AG04450 (cell line): ENCODE measurements at places on chromosomes 16 and 17.

DNA sequence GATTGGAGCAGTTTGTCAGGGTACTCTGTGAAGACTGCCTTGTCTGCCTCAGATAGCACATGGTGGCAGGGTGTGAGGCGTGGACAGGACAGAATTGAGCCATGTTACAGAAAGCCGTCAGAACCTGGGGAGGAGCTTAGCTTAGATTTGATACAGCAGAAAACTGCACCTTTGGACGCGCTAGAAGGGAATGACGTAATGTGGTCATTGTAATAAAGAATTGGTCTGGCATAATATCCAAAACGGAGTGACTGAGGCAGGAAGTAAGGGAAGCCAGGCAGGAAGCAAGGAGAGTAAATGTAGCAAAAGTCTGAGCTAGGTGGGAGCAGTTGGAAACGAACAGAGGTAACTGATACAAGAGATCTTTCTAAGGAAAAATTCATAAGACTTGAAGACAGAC is 140.2 kb downstream of the CYB561 start:
- no peak for DNase-seq

GRCh38 chr17:38464251-38464722 is 36.0 kb downstream of the ARHGAP23 start:
- DNase-seq = no peak

DNA sequence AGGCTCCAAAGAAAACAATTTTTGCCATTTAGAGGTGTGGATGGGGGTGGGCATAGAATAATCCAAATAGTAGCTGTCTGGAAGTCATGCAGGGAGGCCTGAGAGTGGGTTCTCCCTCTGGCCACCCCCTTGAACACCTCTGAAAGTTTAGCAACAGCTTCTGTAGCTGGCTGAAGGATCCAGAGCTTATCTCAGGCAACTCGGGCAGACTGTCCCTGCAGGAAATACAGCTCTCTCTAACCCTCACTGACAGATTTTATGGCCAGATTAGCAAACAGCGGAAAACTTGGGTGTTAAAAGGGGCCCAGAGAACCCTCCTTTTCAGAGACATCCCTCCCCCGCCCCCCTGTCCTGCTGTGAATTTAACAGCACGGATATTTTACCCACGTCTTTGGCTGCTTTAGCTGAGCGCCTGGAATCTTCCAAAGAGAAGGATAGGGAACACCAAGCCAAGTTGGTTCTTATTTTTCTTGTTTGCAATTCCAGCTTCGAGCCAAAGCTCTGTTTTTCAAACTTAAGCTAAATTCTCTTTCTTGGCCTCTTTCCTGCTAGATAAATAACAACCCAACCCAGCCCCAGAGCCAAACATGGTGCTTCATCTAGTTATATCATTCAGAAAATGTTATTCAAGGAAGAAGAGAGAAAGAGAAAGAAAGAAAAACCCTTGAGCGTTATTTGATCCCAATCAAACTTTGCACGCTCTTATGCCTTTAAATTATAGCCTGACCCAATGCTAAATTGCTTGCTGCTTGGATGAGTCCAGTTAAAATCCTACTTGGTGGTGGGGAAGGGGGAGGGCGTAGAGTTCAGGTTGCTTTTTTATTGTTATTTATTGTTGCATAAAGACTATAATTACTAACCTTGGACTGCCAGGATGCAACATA is 2.3 kb upstream of the HOXB2 start:
- no peak for DNase-seq

DNA sequence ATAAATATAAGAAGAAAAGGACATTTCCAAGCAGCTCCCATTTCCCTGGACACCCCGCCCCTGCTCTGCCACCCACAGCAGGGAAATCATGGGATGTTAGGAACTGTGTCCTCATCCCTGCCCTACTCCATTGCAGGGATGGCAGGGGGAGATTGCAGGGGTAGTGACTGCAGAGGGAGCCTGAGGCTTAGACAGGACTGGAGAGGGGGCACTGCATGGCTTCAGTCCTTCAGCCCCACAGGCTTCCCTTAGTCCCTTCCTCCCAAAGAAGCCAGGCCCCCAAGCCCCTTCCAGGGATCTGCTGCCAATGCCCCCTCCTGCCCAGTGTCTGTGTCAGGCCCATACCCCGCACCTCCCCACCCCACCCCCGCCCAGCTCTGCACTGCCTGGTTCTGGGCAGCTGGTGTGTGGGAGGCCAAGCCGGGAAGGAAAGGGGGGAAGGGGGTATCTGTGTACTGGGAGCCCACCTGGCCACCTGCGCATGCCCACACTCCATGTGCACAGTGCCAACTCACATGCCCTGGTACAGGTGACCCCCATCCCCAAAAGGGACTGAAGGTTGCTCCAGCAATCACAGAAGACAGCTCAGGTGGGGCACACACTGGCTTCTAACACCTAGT is 3.3 kb downstream of the RUNDC3A start:
- DNase-seq = no peak

DNA sequence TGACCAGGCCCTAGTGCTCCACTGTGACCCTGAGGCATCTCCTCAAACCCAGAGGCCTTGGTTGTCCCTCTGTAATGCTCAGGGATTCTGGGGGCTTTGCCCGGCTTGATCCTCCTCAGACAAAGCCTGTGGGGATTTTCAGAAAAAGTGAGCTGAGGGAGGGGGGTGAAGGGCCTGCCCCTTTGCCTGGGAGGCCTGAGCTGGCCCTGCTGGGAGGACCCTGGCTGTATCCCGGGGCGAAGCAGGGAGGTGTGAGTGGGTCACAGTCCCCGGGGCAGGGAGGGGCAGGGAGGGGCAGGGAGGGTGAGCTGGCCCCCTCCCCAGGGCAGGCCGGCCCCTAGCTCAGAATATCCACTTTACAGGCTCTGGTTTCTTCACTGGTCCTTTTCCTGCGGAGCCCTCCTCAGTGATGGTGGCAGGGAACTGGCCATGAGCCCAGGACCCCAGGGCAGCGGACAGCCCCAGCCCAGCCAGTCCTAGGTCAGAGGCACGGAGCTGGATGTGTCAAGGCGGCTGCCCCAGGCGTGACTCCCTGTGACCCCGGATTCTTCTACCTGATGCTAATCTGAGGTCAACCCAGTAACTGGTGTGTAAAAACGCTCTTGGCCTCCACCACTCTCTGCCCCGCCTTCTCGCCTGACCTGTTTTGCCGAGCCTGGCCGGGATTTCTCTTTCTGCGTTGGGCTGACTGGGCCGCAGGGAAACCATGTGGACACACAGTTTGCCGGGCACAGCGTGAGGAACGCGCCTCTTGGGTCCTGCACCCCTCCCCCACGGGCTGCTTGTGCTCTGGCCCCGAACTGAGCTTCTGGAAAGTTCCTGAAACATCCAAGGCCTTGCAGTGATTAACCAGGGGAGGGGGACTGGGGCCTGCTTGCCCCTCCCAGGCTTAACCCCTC is 5.8 kb upstream of the FASN start:
- DNase-seq = no peak

DNA sequence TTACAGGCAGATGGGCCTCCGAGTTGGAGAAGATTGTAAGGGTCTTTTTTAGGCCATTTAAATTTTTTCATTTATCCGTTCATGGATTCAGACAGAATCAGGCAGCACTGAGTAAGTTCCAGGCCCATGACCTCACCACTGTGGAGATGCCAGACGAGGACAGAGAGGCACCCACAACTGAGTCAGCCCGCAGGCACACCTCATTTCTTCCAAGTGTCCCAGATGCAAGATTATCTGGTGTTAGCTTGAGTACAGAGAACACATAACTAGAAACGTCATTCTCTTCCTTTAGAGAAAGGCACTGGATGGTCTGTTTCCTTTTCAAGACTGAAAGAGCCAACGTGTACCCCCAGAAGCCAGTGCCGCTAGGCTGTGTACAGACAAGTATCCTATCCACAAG is 16.9 kb downstream of the CLEC16A start:
- peak; percentile 58 for DNase-seq

DNA sequence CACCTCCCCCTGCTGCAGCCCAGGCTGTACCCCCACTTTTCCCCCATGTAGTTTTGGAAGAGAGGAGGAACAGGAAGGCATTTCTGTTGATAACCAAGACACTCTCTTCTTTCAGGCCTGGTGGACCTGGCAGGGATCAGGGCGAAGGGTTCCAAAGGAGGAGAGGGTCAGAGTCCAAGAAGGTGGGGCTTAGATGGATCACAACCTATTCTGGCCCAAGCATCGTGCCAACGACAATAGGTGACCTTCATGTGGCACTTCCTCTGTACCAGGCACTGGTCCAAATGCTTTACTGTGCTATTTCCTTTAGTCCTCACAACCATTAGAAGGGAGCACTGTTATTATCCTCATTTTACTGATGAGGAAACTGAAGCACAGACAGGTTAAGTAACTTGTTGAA is 84.3 kb downstream of the TMEM132E start:
- DNase-seq = no peak

- no peak for DNase-seq
Measured at GRCh38 chr17:20979792-20980083, 63.1 kb downstream of the USP22 start.
